ENCODE measurements at places on chromosomes 5 and 9. TPM values are rescaled to one million over a fixed set of nuclear protein-coding genes. Genes with fewer than 3 reads are reported as not detected.

Gene FOXD4L6
- not detected for total RNA-seq

Gene PCDHGC5
- not detected for total RNA-seq

Gene TRIM7
- 42.8 TPM for total RNA-seq

Gene EXOSC3
- total RNA-seq, result 66.7 TPM

Gene DBH
- not detected for total RNA-seq

Gene OCLN
- 12.4 TPM for total RNA-seq

Gene MEIKIN
- total RNA-seq, result not detected

Gene PCDHGA12
- total RNA-seq, result not detected

Gene RIOK2
- 21.1 TPM for total RNA-seq

Gene ROPN1L
- total RNA-seq, result 2.1 TPM

Gene DMRT3
- not detected for total RNA-seq

Gene PCDHB11
- 0.11 TPM for total RNA-seq

Gene PTRH1
- 15.1 TPM for total RNA-seq

Gene IGIP
- 0.99 TPM for total RNA-seq

Gene BSPRY
- not detected for total RNA-seq

Gene MAMDC2
- 0.20 TPM for total RNA-seq

Gene DAPK1
- total RNA-seq, result 20.1 TPM

Gene RPS14
- total RNA-seq, result 3,016 TPM

Gene EIF4E1B
- not detected for total RNA-seq

Gene CDKN2B-AS1
- not detected for total RNA-seq
